ENCODE measurements at places on chromosomes 3 and 15. TPM values are rescaled to one million over a fixed set of nuclear protein-coding genes. Genes with fewer than 3 reads are reported as not detected.

- DNase-seq = no peak
These were observed 762.3 kb upstream of the ARPP21 start for GRCh38 chr3:34876997-34877396.

Gene IL5RA
- total RNA-seq = not detected

DNA sequence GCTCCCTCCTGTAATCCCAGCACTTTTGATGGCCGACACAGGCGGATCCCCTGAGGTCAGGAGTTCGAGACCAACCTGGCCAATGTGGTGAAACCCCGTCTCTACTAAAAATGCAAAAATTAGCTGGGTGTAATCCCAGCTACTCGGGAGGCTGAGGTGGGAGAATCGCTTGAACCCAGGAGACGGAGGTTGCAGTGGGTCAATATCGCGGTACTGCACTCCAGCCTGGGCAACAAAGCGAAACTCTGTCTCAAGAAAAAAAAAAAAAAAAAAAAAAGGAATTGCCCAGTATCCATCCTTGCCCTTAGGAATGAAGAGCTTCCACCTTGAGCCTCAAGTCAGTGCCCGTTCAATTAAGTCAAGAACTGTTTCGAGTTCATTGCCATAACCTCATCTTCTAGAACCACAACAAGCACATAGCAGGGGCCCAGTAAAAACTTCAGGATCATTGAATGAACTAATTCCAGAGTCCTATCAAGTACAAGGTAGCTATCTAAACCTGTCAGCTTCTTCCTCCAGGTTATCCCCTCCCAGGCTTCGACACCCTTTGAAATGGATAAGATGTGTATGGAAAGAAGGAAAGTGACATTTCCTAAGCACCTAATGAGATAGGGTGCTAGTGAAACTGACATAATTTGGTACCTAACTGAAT lies 826 bp downstream of the DBR1 start:
- no peak for DNase-seq

- no peak for DNase-seq
These were observed 66.9 kb upstream of the RPL32 start for GRCh38 chr3:12908136-12908730.

DNA sequence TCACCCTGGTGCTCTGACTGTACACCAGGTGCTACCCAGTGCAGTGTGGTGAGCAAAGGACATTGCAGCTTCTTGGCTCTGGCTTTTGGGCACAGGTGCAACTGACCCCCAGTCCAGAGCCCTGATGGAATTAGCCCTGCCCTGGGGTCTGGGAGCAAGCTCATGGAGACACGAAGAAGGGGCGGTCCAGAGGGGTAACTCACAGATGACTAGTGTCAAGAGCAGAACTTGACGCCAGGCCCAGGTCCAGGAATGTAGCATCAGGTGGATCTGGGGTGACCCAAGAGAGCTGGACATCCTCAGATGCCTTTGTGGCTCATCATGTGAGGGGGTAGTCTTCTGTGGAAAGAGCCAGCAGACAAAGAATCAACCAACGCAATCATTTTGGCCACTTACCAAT lies 88.9 kb downstream of the ASB7 start:
- no peak for DNase-seq

- DNase-seq = no peak
These were observed 12.6 kb upstream of the SPATA16 start for GRCh38 chr3:173153631-173154030.

DNA sequence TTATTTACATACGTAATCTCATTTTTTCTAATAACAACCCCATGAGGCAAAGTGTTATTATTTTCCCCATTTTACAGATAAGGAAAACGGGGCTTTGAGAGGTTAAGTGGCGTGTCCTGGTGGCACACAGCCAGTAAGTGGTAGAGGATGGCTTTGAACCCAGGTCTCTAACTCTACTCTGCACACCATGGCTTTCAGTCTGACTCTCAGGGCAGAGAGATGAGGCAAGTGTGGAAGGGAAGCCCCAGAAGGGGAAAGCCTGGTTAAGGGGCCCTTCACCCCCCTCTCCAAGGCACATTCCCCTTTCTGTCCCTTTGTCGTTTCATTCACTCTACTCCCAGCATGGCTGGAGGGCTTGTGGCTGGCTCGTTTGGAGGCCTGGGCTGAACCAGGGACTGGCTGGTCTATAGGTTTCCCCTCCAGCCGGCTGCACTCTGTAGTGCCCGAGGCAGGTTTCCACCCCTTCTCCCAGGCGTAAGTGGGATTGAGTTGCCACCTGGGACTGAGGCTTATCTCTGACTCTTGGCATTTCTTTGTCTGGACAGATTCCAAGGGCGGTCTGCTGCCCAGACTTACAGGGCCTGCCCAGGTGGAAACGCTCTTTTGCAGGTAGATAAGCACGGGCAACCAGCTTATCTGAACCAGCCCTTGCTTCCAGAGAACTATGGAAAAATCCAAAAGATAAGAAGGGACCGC lies 12.1 kb downstream of the SEMA4B start:
- no peak for DNase-seq

Gene ACKR2
- not detected for total RNA-seq

Gene TMEM40
- not detected for total RNA-seq

- DNase-seq = no peak
These were observed 12.7 kb upstream of the ZNF609 start for GRCh38 chr15:64447536-64448315.

Gene MED12L
- 0.11 TPM for total RNA-seq

DNA sequence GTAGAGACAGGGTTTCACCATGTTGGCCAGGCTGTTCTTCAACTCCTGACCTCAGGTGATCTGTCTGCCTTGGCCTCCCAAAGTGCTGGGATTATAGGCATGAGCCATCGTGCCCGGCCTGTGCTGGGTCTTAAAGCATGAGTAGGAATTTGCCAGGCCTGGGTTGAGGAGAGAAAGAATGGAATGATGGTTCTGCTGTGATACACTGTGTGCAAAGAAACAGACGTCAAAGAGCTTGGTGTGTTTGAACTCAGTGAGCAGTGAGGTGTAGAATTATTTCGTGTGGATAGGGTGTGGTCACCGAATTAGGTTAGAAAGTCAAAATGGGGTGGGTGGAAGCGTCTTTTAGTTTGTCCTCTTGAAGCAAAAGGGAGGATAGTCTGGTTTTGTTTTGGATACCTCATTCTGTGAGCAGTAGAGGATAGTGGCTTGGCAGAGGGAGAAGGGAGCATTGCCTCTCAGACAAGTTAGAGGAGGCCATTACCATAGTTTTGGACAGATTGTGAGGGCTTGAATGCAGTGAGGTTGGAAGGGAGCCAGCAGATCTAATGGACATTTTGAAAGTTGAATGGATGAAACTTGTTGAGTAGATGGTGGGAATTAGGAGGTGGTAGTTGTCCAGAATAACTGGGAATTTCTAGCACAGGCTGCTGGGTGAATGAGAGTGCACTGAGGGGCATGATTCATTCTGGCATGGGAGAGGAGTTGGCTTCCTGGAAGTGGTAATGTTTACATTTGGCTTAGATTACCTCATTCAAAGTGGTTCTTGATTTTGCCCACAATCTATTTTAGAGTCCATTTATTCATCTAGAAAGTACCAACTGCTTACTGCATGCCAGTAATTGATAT lies 27.2 kb downstream of the AKAP13 start:
- peak; percentile 72 for DNase-seq

DNA sequence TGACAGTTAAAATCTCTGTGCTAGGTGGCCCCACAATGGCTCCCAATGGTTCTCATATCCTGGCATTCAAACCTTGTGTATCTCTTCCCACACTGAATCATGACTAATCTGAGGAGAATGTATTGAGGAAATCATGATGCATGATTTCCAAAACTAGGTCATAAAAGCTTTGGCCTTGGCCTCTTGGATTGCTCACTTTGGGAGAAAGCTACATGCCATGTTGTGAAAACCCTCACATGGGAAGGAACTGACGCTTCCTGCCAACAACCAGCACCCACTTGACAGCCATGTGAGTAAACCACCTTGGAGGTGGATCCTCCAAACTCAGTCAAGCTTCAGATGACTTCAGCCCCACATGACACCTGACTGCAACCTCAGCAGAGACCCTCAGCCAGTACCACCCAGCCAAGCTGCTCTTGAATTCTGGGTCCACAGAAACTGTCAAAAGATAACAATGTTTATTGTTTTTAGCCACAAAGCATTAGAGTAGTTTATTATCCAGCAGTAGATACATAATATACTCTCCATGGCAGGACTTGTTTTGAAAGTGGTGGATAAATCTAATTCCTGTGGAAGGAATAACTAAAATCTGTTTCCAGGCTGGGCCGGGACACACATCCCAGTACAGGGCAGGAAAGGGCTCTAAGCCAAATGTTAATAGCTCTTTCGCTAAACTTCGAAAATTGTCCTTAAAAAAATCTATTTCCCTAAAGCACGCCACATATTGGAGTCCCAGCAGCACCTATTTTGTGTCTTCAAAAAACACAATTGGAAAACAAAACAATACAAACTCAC lies 1.0 kb upstream of the ZNF620 start:
- DNase-seq = peak; percentile 97

Gene TGM4
- total RNA-seq = 0.26 TPM

Gene SUSD5
- total RNA-seq = 3.8 TPM

Gene OXTR
- total RNA-seq = 0.28 TPM

- DNase-seq = no peak
These were observed 52.0 kb upstream of the ULK4 start for GRCh38 chr3:42013691-42014457.

DNA sequence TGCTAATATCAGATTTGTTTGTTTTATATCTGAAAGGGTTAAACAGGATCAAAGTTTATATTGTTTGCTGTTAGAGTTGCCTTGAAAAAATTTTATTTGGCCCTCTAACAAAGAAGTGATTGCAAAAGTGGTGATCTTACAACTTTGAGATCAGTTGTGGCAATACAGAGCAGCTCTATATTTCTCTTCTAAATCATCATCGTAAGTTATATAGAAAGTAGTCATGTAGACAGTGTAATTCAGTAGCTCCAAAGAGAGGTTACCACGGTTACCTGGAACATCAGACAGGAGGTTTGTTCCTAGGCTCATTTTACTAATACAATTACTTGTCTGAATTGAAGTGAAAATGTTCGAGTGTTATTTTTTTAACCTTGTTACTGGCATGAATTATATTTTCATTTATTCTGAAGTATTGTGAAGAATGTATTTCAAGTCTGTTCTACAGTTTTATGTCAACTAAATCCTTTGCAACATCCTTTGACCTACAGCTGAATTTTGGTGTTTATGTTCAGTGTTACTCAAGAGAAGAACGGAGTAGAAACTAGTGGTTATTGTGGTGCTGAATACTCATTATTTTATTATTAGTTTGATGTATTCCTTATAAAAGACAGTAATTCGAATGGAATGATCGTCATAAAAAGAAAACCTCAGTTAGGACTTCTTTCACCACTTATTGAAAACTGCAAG lies 214.2 kb downstream of the NAALADL2 start:
- no peak for DNase-seq

- DNase-seq = no peak
These were observed 10.7 kb downstream of the TADA3 start for GRCh38 chr3:9781551-9781950.

GRCh38 chr3:134803051-134803505 lies 8.0 kb downstream of the EPHB1 start:
- no peak for DNase-seq

GRCh38 chr3:4751029-4751501 lies 228.2 kb upstream of the BHLHE40 start:
- no peak for DNase-seq

DNA sequence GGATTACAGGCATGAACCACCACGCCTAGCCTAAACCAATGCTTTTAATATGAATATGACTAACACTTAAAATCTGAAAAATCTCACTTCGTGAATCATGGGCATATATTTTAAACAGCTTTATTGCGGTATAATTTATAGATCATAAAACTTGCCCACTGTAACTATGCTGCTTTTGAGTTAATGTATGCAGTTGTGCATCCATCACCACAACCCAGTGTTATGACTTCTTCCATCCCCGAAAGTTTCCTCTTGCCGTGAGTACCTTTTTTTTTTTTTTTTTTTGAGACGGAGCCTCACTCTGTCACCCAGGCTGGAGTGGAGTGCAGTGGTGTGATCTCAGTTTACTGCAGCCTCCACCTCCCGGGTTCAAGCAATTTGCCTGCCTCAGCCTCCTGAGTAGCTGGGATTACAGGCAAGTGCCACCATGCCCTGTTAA lies 7.1 kb downstream of the KAT2B start:
- no peak for DNase-seq

DNA sequence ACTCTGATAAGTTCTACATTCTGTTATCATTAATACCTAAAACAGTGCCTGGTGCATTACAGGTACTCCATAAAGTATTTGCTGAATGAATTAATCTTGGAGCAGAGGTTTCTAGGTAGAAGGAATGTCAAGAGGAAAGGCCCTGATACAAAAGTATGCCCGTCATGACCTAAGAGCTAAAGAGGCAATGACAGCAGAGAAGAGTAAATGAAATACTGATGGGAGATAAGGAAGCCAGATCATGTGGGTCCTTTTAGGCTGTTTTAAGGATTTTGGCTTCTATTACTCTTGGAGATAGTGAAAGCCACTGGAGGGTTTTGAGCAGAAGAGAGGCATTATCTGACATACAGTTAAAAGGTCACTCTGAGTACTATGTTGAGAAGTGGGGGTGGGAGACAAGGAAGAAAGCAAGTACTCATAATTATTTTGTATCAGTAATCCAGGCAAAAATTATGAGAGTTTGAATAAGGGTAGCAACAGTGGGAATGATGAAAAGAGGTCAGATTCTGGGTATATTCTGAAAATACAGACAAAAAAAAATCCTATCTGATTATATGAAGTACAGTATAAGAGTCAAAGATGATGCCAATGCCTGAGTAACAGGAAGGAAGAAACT lies 48.3 kb downstream of the DENND4A start:
- no peak for DNase-seq

Gene FBXO40
- under 0.01 TPM for total RNA-seq

Gene CLDN16
- not detected for total RNA-seq

DNA sequence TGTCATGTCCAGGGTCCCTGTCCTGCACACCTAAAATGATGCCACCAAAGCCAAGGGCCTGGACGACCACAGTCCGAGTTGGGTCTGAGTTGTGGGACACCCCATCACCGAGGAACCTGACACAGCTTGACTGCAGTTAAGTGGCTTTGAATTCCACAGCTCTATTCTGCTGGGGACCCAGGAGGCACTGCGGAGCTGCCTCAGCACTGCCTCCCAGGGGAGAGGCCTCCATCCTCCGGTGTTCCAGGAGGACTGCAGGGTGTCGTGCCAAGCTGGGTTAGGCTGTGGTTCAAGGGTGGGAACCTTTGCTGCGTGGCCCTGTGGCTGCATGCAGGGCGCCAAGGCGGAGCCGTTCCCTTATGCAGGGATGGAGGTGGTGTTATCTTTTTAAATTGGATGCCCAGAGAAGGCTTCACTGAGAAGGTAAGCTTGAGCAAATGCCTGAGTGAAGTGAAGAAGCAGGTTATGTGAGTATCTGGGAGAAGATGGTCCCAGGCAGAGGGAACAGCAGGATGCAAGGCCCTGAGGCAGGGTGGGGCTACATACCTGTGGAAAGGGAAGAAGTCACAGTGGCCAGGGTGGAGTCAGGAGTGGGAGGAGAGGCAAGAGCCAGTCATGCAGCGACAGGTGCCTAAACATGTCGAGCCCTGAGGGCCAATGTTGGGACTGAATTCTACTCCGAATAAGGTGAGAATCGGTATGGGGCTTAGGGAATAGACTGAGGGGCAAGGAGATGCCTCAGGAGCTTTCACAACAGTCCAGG lies 144.8 kb downstream of the TPRA1 start:
- DNase-seq = no peak

GRCh38 chr3:194854659-194855390 lies 169.1 kb downstream of the FAM43A start:
- DNase-seq = no peak

Measured in pulmonary artery endothelial cell (primary cell).